ENCODE measurements at places on chromosomes 4 and X. TPM values are rescaled to one million over a fixed set of nuclear protein-coding genes. Genes with fewer than 3 reads are reported as not detected.

Gene CT45A1
- not detected for polyA plus RNA-seq

Gene GUCY1A1
- polyA plus RNA-seq = not detected

Gene OTC
- not detected for polyA plus RNA-seq

Gene PLAC1
- not detected for polyA plus RNA-seq

Gene GPR143
- polyA plus RNA-seq = 0.20 TPM

Gene PPP1R2C
- 4.6 TPM for polyA plus RNA-seq

Gene DCAF8L2
- polyA plus RNA-seq = not detected

Gene SEL1L3
- polyA plus RNA-seq = 174 TPM

Gene BEND2
- polyA plus RNA-seq = 0.24 TPM

Gene H2BW2
- polyA plus RNA-seq = not detected

Gene C1QTNF7
- not detected for polyA plus RNA-seq

Gene SLIT2
- polyA plus RNA-seq = not detected

Gene FAM199X
- 9.0 TPM for polyA plus RNA-seq

Gene IL2RG
- polyA plus RNA-seq = 754 TPM

Gene VCX3B
- not detected for polyA plus RNA-seq

Gene AKAP14
- not detected for polyA plus RNA-seq

Gene UGT2B15
- 0.25 TPM for polyA plus RNA-seq

Gene HPGDS
- polyA plus RNA-seq = not detected

Gene UGT2A1
- polyA plus RNA-seq = not detected

Gene GYG2
- not detected for polyA plus RNA-seq

Gene TLR2
- 0.58 TPM for polyA plus RNA-seq

Gene RASGEF1B
- 17.5 TPM for polyA plus RNA-seq

Gene ASB12
- not detected for polyA plus RNA-seq

Gene CXCL9
- polyA plus RNA-seq = not detected

Gene XAGE1A
- not detected for polyA plus RNA-seq

Gene CFAP299
- not detected for polyA plus RNA-seq

Gene CT47B1
- polyA plus RNA-seq = not detected
